ENCODE measurements at places on chromosomes 5 and 9.

- no peak for DNase-seq
Measured at GRCh38 chr5:170751631-170752030, 31.9 kb upstream of the GABRP start.

- DNase-seq: no peak
Measured at GRCh38 chr9:99011161-99011709, 67.5 kb downstream of the COL15A1 start.

GRCh38 chr5:140481758-140482157 lies 65.7 kb upstream of the EIF4EBP3 start:
- DNase-seq: no peak

DNA sequence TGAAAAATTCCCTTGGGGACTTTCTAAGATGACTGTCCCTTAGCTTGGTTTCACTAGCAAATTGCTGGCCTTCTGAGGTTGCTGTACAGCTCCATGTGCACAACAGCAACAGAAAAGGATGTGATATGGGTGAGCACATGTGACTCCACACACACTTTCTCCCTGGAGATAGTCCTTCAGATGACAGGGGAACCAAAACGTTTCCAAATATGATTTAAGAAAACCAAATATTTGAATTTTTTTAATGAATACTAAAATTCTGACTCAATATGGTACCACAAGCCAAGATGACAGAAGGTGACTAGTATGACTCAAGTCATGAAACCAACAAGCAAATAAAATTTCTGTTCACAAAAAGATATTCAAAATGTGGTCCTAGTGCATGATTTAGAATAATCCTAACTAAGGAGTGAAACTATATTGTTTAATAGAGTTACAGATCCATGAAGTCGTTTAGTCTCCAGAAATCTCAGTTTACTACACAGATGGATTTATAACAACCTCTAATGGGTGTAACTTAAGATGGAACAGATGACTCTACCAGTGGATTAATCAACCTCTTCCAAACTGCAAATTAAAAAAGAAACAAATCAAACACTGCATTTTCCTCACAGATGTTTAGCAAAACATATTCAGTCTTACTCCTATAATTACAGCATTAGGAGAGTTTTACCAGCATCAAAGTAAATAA lies 144.8 kb upstream of the PIK3R1 start:
- DNase-seq: no peak

DNA sequence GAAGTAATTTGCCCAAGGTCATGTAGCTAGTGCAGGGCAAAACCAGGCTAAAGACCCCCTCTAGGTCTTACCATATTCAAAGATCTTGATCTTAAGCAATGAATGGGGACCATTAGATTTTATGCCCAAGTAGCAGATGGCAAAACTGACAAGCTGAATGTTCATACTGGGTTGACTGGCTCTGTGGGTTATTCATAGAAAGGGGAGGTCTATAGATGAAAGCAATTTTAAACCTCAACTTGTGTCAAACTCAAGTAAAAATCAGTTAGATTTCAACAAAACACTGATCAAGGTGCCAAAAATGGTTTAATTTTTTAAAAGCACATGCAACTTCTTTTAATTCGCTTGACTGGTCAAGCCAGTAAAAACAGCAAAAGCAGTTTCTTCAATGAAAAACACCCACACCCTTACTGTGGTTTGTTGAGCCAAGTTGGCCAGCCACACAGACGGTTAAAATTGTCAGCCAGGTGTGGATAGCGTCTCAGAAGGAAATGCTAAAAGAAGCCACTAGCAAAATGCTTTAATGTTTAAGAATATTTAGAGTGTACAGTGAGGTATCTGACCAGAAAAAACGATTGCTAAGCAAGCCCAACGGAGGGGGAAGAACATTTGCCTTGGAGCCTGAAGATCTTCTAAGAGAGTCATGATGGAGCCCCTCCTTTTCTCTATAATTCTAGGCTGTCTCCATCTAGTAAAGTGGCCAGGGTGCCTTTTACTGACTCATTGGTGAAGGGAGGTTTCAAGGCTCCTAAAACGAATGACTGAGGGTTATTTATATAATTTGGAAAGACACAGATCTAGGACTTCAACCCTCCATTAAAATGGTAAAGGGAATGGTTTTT lies 539.6 kb upstream of the CLINT1 start:
- DNase-seq: no peak

DNA sequence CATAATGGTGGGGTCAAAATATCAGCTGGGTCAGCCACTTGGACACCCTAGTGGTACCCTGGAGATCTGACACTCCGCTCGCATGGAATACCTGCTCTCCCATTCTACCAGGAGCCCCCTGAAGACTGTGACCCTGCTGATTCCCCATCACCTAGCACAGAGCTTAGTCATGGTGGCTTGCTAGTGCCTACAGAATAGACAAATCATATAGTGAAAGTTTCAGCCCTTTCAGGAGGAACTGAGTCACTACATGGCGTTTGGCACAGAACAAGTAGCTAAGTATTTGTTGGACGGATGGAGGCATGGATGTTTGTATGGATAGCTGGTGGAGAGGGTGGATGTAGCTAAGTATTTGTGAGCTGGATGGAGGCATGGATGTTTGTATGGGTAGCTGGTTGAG lies 65.3 kb downstream of the LMX1B start:
- no peak for DNase-seq

DNA sequence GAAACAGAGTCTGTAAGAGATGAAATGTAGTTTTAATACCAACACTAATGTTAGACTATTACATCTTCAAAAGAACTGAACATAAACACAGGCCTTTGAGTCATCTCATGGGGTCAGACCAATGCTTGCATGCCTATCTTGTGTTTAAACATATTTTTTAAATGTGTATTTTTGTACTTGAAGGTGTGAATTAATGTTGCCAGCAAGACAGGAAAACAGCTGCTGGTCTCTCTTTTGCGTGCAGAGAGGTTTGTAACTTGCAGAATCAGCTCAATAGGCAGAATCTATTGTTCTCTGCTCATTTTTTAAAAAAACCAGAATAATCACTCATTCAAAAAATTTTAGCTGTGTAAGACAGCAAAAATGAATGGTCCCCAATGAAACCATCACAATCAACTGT lies 180.2 kb downstream of the ALDH1A1 start:
- no peak for DNase-seq

DNA sequence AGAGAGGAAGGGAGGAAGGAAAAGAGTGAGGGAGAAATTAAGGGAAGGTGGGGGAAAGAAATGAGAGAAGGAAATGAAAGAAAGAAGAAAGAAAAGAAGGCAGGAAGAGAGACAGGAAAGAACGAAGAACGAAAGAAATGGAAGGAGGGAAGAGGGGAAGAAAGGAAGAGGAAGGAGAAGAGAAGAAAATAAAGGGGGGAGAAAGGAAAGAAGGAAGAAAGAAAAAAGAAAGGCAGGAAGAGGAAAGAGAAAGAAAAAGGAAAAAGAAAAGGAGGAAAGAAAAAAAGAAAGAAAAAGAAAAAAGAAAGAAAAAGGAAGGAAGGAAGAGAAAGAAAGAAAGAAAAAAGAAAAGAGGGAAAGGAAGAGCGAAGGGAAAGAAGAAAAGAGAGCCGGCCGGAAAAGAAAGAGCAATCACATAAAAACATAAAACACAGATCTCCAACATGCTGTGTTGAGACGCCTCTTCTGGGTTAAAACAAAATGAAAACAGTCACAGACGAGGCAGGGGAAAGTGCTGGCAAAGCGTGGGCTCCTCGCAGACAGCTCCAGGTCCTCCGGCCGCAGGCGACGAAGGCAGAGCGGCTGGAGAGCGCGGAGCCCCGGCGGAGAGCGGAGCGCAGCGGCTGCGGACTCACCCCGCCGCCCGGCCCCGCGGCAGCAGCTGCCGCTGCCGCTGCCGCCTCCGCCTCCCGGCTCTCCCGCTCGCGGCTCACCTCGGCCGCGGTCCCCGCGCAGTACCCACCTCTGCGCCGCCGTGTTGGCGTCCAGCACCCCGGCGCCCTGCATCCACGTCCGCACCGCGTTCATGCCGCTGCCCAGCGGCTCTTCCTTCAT lies 896 bp downstream of the EBF1 start:
- no peak for DNase-seq

DNA sequence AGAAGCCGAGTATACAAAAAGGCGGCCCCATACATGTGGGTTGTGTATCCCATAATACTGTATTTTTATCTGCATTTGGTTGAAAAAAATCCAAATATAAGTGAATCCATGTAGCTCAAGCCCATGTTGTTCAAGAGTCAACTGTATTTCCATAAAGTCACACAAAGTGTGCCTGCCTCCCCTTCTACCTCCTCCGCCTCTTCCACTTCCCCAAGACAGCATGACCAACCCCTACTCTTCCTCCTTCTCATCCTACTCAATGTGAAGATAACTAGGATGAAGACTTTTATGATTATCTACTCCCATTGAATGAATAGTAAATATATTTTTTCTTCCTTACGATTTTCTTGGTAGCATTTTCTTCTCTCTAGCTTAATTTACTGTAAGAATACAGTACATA lies 92.7 kb downstream of the RFX3 start:
- DNase-seq: no peak

All from SHP77 (cell line).